Activated naive CD8-positive, alpha-beta T cell treated with anti-CD3 and anti-CD28 coated beads, Interleukin-2, amount 50 U/mL, for 24 hours (primary cell): ENCODE measurements at places on chromosomes 3 and 15.

DNA sequence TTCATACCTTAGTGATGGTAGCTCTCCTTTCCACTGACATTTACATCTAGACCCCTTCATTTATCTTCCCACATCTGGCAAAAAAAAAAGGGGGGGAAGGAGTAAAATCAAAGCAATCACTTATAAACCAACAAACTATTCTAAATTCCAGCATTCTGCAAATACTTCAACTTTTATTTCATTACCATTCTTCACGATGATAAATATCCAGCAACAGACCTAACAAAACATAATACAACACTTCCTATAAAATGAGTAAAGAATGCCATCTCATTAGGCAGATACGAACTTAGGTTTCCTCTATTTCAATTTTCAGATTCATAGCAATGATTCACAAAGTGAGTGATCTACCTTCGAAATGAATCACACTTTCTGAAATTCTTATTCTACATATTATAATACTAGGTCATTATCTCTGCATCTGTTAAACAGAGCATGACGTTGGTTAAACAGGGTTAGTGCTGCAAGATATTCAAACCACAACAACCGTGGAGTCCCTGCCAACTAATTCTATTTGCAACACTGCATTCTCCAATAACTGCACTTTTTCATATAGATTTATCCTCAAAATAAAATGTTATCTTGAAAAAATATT, at the start of gene LRRFIP2:
TSS of gene LRRFIP2 (minus strand) at position 51 of the 595 bp plus-strand sequence. CDS start 25,599 bp downstream, outside the sequence.
- DNase-seq, result no peak

- DNase-seq, result no peak
These were observed 36.2 kb upstream of the TSPAN3 start for GRCh38 chr15:77107068-77107467.

DNA sequence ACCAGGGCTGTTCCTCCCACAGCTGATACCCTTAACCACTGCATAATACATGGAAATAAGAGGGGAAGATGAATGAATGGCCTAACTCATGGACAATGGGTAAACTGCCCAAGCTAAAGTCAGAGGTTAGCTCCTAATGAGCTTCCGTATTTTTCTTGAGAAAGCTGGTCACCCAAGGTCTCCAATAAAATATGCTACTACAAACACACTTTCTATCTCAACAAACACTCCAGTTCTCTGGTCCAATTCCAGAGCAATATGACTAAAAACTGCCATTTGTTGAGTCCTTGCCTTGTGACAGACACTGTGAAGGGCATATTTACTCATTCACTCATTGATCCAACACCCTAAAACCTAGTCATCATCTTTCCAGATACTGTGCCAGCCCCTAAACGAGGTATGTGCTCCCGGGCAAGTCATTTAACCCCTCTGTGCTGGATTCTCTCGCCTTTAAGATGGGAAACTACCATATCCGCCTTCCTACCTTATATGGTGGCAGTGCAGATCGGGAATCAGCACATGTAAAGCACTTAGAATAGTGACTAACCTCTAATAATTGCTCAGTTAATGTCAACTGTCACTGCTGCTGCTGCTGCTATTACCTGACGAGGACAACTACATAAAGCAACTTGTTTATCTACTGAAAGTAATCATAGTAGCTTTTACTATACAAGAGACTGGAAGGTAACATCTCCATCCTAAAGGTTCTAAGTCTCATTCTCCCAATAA, 89.1 kb downstream of the XXYLT1 start:
- no peak for DNase-seq

DNA sequence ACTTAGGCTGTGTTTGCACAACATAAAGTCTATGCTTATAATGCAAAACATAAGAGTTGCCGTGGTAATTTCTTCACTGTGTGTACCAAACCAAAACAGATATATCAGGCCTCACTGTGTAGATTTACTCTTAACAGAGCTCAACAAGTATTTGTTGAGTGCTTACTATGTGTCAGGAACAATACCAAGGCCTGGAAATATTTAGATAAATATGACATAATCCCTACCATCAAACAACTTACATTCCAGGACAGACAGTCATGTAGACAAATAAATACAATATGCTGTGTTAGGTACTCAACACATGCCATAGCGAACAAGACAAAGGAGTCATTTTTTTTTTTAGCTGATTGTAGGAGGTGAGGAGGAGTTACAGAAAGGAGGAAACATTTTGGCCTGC, 554.0 kb downstream of the NSUN3 start:
- DNase-seq, result no peak

DNA sequence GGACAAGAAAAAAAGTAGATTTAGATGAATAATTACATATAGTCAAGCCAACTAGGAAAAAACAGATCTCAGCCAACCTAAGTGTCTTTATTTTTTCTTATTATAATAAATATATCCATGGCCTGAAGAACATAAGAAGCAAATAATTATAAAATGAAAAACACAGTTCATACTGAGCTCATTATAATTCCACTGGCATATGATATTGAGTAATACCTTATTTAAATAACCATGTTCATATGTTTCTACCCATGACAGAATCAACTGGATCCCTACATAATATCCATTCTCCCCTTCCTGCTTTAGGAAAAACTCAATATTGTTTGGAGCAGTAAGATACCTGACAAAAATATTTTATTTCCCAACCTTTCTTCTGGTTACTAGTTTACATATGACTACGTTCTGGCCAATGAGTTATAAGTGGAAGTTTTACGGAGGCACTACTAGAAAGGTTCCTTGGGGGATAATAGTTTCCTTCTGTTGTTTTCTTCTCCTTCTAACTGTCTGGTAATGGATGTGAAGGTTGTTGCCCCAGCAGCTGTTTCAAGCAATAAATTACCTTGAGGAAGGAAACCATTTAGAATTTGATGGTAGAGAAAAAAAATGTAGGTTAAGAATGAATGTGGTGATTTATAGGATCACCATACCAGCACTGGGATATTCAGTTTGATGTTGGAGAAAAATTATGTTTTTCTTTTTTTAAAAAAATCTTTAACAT, 184.1 kb upstream of the MBNL1 start:
- DNase-seq, result no peak

GRCh38 chr3:113574213-113574612, 41.9 kb downstream of the SIDT1 start:
- DNase-seq, result no peak

GRCh38 chr3:50508821-50509220, 5.4 kb upstream of the CACNA2D2 start:
- DNase-seq, result no peak
